ENCODE measurements at places on chromosomes 13 and 19.

GRCh38 chr19:15640904-15641597 is 354 bp downstream of the CYP4F3 start:
- DNase-seq = no peak

GRCh38 chr19:55441319-55441691 is 1.8 kb downstream of the SHISA7 start:
- DNase-seq = no peak

DNA sequence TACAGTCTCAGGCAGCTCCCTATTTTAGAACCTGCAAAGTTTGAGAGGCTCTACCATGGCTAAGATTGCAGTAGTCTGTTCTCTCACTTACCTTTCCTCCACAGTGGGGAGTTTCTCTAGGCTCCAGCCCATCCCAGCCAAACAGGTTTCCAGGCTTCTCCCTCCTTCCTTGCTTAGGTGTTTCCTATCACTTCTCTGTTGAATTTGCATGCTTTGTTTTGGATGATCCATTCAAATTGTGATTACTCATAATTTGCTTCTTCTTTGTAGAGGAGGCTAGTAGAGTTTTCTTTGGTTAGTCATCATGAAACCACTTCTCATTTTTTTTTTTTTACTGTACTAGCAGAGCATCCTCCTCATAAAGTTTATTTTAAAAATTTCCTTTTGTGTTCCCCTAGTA is 1242.2 kb upstream of the MIR17HG start:
- no peak for DNase-seq

GRCh38 chr19:17090583-17090982 is 15.0 kb downstream of the MYO9B start:
- DNase-seq = no peak

- no peak for DNase-seq
These were observed 303.6 kb upstream of the PRR20A start for GRCh38 chr13:56837161-56837560.

GRCh38 chr19:2780284-2780683 is 2.8 kb downstream of the SGTA start:
- DNase-seq = no peak

DNA sequence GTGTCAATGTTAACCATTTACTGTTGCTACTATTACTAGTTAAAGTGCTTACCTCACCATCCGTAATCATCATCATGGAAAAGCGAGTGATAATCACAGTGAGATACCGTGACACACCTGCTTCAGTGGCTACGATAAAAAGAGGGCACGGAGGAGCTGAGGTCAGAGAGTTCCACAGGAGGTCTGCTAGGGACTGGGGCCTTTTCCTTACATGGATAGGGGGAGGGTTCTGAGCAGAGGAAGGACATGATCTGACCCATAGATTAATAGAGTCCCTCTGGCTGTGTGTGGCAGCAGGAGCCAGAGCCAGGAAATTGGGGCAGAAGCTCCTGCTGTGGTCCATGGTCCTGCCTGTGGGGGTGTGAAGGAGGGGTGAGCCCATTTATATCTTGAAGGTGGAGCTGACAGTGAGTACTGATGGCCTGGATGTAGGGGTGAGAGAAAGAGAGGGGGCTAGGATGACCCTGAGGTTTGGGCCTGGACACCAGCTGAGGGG is 136.7 kb downstream of the SIPA1L3 start:
- DNase-seq = no peak

DNA sequence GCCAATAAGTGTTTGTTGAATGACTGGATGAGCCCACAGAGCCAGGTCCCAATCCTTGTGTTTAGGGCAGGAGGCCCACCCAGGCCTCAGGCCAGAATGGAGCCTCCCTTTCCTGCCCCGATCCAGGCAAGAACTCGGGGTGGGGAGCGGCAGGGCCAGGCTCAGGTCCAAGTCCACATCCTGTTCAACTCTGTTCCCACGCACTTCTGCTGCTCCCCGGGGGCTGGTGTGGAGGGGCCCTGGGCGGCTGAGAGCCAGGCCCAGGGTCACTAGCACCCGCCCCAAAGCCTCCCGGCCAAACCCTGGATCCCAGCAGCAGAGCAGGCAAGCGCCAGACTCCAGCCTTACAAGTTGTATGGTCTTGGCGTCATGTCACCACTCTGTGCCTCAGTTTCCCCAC is 8.0 kb downstream of the ANGPTL8 start:
- DNase-seq = no peak

DNA sequence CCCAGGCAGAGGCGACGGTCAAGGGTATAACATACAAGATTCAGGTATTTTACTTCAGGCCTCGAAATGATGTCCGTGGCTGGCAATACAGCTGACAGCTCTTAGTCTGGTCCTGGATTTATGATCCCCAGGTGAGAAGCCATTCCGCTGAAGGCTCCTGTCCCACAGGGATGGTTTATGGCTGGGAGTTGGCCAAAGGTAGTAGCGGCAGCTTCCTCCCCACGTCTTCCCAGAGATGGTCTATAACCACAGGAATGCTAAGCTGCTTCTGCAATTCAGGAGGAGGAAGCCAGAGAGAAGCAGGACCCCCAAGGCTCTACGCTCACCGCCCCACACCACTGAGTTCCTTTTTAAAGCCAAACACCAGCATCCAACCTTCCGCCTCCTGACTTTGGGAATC is 27.1 kb downstream of the OLFM2 start:
- no peak for DNase-seq

- no peak for DNase-seq
These were observed 1.1 kb downstream of the DHRS12 start for GRCh38 chr13:51802631-51803418.

DNA sequence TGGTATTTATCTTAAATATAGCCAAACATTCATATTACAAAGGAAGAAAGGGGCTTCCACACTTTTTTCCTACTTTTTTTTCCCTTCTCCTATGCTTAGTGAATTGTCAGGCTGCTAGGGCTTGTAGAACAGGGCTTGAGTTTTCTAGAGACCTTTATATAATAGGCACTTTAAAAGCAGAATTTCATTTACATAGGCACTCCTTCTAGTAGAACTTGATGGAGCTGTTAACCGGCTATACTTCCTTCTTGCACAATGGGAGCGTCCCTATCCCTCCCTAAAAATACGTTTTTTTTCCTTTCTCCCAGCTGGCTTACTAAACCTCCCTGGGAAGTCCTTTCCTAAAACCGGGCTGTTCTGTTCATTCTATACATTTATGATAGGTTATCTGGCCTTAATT is 1.1 kb downstream of the TRIM13 start:
- DNase-seq = no peak

GRCh38 chr13:108586826-108587225 is 42.6 kb upstream of the MYO16 start:
- DNase-seq = no peak

- no peak for DNase-seq
These were observed 2.7 kb upstream of the MAP2K7 start for GRCh38 chr19:7900931-7901330.

GRCh38 chr19:58571575-58571947 is 1.6 kb downstream of the MZF1 start:
- DNase-seq = no peak

DNA sequence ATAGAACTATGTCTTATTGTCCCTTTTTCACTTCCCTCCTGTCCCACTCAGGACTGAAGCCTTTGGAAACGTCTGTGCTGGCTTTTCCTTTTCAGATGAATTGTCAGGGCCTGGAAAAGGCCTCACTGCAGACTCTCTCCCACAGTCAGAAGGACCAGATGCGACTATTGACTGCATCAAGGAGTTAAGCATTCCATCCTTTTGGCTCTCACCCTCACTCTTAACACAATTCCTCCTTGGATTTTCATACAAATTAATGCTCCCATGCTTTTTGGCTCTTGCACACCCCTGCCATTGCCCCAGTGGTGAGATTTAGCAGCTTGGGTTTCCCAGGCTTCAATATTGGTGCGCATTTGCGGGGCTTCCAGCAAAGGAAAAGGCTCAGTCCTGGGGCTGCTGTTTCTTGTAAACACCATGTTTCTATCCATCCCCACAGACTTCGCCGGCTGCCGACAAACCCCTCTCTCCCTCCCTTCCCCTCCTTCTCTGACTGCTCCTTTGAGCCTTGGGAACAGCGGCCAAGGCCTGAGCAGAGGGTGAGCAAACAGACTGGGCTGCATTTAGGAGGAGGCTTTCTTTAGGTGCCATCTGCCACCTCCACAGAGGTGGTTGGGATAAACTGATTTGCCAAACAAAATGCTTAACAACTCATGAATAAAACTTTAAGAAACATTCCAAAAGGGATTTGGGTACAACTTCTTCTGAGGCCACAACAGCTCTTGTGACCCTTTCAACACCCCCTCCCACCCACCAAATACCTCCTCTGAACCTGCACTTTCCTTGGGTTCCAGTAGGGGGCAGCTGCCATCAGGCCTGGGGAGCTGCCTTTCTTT is 48.6 kb upstream of the PCDH8 start:
- no peak for DNase-seq

DNA sequence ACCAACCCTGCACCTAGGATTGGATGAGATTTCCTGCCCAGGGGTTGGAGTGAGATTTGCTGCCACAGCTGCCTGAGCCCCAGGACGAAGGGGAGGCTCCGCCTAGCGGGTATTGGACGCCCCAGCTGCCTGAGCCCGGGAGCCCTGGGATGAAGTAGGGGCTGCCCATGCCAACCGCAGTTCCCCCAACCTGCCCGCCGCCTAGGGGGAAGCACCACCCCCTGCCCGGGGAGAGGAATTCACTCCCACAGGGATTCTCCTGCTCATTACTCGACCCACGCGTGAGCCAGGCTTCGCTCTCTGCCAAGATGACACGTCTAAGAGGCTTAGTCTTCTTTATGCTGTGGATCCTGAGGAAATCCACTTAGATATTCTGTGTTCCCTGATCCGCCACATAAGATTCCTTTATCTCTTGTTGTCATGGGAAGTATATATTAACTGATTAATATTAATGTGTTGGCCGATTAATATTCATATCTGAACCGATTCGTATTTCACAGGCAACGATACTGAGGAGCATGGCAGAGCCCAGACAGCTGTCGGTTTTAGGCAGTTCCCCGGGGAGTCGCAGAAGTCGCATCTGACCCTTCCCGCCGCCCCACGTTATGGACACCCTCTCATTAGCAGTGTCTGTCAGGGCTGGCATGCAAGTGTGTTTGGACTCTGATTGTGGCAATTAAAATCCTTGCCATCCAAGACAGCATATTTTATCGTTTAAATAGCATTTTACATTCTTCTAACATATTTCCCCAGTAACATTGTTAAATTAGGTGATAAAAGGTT is 44.5 kb upstream of the KCTD15 start:
- no peak for DNase-seq

DNA sequence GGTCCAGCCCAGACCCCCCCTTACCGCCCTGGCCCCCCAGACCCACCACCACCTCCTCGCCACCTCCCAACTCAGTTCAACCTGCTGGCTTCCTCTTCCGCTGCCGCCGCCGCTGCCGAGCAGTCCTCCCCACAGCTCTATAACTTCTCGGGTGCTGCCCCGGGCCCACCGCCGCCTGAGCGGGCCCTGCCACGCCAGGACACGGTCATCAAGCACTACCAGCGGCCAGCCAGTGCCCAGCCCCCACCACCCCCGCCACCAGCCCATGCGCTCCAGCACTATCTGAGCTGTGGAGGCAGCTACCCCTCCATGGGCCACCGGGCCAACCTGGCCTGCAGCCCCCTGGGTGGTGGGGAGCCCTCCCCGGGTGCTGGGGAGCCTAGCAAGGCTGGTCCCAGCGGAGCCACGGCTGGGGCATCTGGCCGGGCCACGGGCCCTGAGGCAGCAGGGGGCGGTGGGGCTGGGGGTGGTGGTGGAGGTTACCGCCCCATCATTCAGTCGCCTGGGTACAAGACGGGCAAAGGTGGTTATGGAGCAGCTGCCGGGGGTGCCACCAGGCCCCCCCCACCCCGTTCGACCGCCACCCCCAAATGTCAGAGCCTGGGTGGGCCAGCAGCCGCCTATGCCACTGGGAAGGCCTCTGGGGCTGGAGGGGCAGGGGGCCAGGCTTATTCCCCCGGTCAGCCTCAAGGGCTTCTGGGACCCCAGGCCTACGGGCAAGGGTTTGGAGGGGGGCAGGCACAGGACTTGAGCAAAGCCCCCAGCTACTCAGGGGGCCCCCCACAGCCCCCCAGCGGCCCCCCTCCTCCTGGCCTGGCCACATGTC is 4.2 kb downstream of the PRR12 start:
- no peak for DNase-seq

- no peak for DNase-seq
These were observed 556.7 kb downstream of the PCDH9 start for GRCh38 chr13:66673401-66673800.

DNA sequence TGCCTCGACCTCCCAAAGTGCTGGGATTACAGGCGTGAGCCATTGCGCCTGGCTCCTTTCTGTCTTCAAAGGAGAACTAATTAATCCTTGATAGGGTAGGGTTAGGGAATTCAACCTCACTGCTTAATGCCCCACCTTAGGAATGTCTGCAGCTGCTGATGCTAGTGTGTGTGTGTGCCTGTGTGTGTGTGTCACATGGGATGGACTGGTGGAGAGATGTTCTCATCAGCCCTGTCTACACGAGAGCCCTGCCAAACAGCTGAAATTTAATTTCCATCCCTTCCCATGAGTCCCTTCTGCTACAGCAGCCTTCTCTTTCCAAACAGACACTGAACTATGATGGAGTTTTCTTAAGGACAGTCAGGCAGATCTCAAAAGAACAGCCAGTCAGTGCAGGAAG is 46.5 kb upstream of the CLDN10 start:
- DNase-seq = no peak

GRCh38 chr19:8526345-8527091 is 12.6 kb upstream of the ZNF414 start:
- DNase-seq = no peak

DNA sequence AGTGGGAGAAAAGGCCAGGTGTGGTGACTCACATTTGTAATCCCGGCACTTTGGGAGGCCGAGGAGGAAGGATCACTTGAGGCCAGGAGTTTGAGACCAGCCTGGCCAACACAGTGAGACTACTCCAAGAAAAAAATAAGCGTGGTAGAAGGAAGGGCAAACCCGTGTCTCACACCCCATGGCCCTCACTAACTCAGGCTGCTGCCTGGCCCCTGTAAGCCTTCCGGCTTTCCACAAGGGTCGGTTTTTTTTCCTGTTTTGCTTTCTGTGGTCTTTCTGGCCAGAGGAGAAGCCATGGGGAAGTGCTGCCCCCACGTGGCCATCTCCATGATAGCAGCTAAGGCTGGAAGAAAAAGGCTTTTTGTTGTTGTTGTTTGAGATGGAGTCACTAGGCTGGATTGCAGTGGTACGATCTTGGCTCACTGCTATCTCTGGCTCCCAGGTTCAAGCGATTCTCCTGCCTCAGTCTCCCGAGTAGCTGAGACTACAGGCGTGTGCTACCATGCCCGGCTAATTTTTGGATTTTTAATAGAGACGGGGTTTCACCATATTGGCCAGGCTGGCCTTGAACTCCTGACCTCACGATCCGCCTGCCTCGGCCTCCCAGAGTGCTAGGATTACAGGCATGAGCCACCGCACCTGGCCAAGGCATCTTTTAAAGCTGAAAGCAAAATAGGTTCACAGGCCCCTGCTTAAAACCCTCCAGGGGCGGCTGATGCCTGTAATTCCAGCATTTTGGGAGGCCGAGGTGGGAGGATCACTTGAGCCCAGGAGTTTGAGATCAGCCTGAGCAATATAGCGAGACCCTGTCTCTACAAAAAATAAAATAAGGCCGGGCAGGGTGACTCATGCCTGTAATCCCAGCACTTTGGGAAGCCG is 7.5 kb upstream of the ARHGEF18 start:
- peak; percentile 90 for DNase-seq

GRCh38 chr13:60134376-60134775 is 29.4 kb downstream of the DIAPH3 start:
- no peak for DNase-seq

GRCh38 chr13:33554919-33555791 is 262.8 kb upstream of the RFC3 start:
- DNase-seq = no peak

GRCh38 chr19:13076787-13077186 is 25.9 kb downstream of the LYL1 start:
- no peak for DNase-seq

GRCh38 chr19:14530005-14530348 is 583 bp downstream of the TECR start:
- no peak for DNase-seq

Data from activated T-cell treated with anti-CD3 and anti-CD28 coated beads for 1 hour (primary cell).